ENCODE measurements at places on chromosomes 13 and 19.

DNA sequence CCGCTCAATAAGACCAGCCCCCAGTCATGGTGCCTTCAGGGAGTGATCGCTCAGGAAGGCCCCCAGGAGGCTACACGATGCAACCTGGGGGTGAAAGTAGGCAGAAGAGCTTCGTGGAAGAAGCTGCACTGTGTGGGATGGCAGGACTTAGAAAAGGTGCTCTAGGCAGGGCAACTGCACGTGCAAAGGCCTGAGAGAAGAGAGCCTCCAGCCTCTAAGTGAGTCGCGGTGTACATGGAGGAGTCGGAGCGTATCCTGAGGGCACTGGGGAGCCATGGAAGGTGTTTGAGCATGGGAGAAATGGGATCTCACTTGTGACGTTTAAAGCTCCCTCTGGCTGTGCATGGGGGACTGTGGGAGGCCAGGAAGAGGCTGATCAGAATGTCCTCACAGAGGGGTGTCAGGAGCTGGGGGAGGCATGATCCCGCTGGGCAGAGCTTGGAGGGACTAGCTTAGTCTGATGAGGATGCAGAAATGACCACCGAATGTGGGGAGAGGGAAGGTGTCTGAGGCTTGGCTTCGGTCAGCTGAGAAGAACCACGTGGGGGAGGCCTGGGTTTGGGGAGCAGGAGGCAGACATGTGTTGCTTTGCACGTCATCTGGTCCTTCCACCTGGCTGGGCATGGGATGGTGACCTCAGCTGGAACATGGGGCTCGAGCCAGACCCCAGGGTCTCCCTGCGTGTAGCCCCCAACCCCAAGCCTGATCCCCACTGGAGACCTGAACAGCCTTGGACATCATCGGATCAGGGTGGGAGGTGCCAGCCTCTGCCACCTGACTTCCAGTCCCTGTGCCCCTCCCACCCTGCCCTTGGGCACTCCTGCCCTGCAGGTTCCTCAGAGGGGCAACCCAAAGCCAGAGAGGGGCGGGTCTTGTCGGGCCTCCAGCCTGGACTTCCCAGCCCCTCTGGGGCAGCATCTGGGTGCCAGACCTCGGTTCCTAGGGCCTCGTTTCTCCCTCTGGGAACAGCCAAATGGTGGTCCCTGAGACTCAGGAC is 1.1 kb downstream of the APC2 start:
- no peak for DNase-seq

DNA sequence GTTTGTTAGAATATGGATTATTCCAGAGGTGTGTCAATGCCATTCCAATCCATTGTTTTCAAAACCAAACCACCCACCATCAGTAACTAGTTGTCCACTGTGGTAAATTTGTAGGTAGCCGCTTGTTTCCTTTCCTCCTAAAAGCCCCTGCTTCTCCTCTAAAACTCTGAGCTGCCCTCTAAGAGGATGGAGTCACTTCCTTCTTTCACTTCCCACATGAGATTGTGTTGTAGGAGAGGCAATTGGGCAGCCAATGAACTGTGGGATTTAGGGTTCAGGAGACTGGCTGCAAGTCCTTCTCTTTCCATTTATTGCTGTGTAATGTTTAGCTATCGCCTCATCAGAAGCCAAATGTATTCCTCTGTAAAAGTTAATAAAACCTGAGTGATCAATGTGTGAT is 49.9 kb upstream of the RFXAP start:
- DNase-seq = no peak

- DNase-seq = no peak
Observed at GRCh38 chr13:105902396-105902795, 633.1 kb downstream of the EFNB2 start.

DNA sequence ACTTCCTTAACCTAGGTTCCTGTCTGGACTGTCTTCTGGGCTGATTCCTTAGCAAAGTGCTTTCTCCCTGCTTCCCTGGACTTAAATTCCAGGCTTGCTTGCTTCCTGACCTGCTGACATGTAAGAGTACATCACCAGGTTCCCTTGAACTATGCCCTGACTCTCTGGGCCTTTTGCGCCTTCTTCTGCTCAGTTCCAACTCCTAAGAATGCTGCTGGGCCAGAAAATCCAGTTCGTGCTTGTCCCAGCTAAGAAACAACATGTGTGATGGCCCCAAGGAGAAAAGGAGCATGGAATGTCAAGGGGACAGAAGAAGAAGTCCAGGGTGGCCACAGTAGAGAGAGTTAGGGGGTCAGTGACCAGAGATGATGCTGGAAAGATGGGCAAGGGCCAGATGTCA is 42.6 kb upstream of the MBNL2 start:
- DNase-seq = no peak

DNA sequence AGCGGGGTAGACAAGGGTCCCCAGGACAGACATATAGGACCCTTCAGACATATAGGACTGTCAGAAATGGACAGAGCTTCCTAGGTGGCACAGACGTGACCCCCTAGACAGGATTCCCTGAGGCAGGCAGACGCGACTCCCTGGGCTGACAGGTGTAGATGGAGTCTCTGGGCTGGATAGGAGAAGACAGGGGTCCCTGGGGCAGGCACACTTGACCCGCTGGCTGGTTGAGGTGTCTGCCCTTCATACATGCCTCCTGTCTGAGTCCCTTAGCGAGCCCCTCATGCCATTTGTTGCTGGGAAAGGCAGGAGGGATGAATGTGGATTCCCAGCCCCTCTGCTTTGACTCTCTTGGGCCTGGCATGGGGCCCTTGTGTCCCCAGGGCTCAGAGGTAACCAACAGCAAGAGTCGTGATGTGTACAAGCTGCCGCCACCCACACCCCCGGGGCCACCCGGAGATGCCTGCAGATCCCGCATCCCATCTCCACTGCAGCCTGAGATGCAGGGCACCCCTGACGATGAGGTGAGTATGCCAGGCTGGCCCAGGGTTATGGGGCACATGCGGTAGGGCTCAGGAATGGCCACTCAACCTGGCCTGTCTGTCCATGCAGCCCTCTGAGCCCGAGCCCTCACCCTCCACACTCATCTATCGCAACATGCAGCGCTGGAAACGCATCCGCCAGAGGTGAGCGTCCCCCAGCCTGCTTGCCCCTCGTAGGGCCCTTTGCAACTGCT is 3.0 kb downstream of the HSPB6 start:
- DNase-seq = no peak

- no peak for DNase-seq
Observed at GRCh38 chr13:102460806-102461205, 59.0 kb upstream of the FGF14 start.

DNA sequence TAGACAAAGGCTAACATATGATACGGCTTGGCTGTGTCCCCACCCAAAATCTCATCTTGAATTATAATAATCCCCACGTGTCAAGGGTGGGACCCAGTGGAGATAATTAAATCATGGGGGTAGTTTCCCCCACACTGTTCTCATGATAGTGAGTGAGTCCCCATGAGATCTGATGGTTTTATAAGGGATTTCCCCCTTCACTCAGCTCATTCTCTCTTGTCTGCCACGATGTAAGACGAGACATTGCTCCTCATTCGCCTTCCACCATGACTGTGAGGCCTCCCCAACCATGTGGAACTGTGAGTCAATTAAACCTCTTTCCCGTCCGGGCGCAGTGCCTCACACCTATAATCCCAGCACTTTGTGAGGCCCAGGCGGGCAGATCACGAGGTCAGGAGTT is 143.5 kb downstream of the RXFP2 start:
- no peak for DNase-seq

GRCh38 chr19:15412832-15413231 is 6.0 kb downstream of the AKAP8L start:
- no peak for DNase-seq

- DNase-seq = no peak
Observed at GRCh38 chr19:41386442-41386841, 10.1 kb downstream of the TMEM91 start.

DNA sequence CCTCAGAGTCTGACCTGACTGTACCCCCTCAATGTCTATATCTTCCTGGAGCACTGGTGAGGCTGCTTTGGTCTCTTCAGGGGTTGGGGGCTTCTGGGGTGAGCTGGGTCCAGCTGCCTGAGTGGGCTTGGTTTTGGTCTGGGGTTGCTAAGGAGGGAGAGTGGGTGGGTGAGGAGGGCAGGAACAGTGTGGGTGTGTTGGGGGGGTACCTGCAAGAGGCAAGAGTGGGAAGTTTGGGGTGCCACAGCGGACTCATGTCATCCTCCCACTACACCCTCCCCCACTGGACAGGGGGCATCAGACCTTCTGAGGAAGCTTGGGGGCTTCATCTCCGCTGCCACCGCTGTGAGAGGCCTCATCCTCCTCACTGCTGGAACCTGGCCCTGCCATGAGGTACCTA is 13.6 kb downstream of the ZNF575 start:
- no peak for DNase-seq

DNA sequence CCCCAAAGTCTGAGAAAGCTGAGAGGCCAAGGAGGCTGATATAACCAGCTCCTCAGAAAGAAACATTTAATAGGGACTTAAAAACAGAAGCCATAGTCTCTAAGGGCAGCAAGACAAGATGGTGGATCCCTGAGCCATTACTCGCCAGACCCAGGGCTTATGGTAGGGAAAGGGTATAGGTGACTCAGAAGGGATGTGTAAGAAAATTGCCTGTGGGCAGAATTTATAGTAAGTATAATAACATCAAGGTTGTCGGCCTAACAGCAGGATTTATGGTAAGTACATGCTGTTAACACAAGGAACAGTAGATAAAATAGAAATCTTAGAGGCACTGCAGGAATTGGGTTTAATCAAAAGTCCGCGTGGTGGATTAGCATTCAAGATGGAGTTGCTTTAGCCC is 14.7 kb downstream of the KBTBD6 start:
- no peak for DNase-seq

DNA sequence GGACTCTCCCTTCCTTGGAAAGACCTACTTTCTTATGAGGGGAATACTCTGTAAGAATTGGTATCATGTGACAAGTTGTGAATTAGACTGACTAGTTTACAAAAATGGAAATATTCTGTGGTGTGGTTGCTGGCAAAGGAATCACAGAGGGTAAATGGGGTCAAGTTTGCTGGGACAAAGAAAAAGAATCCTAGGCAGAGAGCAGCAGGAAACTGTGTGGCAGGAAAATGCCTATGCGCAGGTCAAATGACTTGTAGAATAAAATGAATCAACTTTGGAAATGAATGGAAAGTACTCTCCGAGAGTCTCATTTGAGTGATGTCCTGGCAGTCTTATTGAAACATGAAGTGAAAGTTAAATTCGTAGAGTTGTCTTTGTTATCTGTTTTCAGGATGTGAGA is 1250.7 kb downstream of the UQCRFS1 start:
- peak; percentile 30 for DNase-seq

GRCh38 chr19:50290775-50291174 is 38.4 kb downstream of the KCNC3 start:
- DNase-seq = no peak

GRCh38 chr19:38233740-38234251 is 9.8 kb upstream of the DPF1 start:
- DNase-seq = peak; percentile 67

DNA sequence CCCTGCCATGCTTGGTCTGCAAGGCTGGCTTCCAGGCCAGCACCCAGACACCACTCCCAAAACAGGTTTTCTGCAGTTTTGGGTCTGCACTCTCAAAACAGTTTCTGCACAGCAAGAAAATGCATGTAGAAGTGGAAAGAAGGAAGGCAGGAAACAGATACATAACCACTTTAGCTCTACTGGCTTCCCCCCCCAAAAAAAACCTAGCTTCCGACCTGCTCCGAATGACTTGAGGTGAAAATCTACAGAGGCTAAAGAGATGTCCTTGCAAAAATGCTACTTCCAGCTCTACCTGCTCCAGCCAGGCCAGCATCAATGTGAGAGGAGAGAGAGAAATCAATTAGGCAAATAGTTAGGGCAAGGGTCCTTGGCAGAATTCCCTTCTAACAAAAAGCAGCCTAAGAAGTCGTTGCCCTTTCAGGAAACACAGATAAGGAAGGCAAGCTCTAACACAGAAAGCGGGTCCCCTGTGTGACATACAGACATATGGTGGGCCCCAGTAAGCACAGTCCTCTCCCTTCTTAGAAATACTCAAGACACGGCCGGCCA is 3.4 kb downstream of the C19orf12 start:
- DNase-seq = no peak

DNA sequence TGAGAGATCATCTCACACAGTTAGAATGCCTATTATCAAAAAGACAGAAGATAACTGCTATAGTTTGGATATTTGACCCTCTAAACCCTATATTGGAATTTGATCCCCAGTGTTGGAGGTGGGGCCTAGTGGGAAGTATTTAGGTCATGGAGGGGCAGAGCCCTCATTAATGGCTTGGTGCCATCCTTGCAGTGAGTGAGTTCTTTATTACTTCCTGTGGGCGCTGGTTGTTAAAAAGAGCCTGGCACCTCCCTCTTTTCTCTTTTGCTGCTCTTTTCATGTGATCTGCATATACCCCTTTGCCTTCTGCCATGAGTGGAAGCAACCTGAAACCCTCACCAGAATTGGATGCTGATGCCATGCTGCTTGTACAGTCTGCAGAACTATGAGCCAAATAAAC is 66.8 kb downstream of the TDRD3 start:
- DNase-seq = no peak

- DNase-seq = no peak
Observed at GRCh38 chr19:10706990-10707389, 5.8 kb downstream of the QTRT1 start.

DNA sequence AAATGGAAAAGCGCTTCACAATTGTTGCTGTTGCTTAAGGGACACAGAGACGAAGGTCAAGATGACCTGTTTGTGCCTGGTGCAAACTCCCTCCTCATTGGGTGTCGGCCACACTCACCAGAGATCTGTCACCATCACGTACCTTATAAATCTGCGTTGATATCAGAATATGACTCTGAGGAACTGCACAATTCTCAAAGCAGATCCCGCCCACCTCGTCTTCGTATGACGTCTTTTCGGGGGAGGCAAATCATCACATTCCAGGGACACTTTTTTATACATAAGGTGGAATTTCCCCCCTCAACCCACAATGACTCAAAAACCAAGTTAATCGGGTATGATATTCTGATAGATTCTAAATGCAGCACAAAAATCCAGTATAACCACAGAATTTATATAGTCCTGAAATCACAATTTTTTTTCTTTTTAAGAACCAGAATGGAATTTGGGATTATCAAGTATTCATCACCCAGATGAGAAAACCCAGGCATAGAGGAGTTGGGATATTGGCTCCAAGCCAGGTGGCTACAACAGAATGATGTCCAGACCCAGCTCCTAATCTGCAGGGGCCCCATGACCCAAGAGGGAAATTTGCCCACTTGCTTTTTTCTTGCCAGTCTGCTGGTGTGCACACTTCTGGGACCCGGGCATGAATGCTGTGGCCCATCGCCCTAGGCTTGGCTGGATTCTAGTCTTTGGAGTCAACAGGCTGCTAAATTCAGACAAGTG is 50.6 kb upstream of the MTIF3 start:
- DNase-seq = peak; percentile 14
